CD14-positive monocyte (primary cell): ENCODE measurements at places on chromosomes 3 and 15.

GRCh38 chr3:165389064-165389463, 192.9 kb upstream of the SLITRK3 start:
- DNase-seq = no peak

DNA sequence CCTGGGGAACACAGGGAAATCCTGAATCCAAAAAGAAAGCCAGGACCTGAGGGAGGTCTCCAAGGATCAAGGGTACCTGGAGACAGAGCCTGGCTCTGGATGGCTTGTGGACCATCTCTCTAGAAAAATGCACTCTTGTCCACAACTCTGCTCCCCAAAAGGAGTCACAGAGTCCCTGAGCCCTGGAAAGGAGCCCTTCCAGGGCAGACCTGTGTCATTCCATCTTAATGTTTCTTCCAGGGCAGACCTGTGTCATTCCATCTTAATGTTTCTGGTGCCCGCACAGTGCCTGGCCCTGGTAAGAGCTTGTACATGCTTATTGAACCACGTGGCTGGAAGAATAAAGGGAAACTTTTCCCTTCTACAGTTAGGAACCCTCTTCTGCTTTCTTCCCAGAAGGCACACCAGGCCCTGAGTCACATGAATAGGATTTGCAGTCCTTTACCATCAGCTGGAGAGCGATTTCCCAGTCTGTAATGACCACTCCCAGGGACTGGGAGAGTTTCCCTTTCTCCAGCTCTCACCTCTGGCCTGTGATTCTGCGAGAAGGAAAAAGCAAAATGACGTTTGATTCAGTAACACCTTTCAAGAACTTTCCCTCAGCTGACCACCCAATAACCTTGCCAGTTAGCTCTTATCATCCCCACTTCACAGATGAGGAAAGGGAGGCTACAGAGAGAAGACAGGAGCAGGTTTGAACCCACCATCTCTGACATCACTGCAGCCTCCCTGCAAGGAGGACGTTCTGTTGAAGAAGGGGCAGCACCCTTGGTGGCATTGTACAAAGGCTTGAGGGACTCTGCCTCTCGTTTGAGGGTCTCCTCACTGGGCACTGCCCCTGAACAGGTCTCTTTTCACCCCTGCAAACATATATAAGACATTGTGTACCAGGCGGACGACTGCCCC, 35.8 kb upstream of the SLCO2A1 start:
- no peak for DNase-seq

- peak; percentile 98 for DNase-seq
Observed at GRCh38 chr15:101207867-101208288, 44.0 kb downstream of the CHSY1 start.

DNA sequence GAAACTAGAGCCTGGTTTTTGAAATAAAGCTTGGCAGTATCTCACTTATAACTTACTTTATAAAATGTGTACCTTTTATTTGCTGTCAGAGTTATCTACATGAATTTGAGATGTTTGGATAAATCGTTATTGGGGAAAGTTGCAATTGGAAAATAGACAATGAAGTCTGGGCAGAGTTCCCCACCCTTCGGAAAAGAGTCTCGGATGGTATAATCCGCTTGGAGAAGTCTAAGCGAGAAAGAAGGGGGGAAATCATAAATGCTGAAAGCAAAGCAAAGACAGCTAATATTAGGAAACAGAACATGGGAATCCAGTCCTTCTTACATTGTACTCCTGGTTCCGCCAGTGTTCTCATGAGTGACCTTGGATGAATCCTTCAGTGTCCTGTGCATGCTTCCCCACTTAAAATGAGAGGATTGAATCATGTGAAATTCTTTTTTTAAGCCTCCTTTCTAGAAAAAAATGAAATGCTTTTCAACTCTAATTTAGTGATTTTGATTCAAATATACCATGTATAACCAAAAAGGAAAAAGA, 162.4 kb downstream of the ATG7 start:
- no peak for DNase-seq

DNA sequence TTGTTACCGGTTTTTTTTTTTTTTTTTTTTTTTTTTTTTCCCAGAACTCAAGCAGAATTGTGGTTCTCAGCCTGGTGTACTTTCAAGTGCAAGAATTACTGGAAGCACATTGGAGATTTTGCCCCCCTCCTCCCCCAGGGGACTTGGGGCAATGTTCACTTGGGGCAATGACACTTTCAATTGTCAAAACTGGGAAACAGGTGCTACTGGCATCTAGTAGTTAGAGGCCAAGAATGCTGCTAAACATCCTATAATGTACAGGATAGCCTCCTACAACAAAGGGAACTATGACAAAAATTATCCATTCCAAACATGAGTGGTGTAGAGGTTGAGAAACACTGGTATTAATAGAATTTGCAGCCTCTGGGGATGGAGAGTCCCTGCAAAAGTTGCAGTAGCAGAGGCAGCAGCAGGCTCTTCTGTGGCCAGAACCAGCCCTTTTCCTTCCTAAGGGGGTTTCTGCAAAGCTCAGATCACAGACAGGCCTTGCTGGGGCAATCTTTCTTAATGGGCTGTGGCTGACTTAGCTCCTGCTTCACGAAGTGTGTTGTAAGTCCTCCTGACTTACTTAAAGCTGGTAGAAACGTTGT, 144.3 kb upstream of the MRPS22 start:
- DNase-seq = no peak

DNA sequence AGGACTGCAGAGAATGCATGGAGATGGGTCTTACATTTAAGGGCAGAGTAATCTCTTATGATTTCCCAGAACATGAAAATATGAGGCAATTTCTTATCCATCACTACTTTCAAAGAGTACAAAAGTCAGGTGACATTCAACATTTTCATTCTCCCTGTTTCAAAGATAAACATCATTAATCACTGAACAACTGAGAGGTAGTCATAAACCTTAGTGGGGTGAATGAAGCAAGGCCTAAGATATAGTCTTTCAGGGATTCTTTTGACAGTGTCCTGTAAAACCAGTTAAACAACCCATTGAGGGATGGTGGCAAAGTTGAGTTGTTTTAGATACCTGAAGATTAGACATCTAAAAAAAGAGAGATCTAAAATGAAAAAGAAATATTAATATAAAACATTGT, 271.6 kb upstream of the CBLB start:
- DNase-seq = no peak

DNA sequence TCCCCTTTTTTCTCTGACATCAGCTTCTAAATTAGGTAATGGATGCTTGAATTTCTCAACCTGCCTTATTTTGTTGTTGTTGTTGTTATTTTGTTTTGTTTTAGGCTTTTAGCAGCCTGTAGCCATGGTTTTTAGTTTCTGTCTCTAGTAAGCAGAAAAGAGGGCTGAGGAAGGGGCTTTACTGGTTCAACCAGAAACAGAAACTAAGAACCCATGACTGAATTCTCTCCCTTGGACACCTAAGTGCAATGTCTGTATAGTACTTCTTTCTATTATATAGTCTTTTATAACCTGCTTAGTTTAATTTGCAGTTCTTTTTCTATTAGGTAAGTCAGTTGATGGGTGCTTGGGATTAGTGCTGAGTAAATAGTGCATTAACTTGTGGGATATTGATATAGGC, 129.0 kb downstream of the BBX start:
- DNase-seq = no peak

DNA sequence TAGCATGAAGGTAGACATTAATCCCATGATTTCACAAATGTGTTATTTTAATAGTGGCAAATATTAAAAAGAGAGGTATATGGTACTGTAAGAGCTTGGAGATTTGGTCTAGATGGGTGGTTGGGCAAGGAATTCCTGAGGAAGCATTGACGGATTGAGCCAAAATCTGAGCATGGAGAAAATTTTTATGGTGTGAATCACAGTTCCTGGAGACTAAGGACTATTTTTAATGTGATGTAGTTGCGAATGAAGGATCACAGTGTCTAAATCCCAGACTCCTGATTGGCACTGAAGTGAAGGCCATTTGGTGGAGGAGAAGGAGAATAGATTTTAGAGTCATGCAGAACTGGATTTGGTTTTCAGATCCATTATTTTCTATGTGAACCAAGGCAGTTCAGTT, 188.7 kb upstream of the FEZF2 start:
- no peak for DNase-seq

- DNase-seq = no peak
Observed at GRCh38 chr3:13869761-13870343, 10.0 kb downstream of the WNT7A start.

DNA sequence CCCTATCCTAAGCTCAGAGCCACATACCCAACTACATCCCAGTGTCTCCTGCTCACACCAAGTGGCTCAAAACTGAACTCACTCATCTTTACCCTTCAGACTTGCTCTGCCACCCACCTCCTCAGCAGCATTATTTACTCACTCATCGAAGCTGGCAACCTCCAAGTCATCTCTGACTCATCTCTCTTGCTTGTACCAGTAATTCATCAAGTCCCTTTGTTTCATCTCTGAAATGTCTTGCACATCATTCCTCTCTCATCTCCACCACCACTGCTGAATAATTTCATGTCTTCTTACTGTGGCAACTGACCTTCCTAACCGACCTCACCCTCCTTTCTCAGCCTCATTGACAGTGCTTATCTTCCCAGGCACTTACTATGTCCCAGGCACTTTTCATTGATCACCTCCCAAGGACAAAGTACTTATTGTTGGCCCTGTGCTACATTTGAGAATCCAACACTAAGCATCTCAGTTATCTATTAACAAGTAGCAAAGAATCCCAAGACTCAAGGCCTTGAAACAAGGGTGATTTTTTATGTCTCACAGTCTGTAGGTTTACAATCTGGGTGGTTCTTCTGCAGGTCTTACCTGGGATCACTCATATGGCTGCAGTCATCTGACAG, 82.0 kb downstream of the MRPL46 start:
- no peak for DNase-seq

DNA sequence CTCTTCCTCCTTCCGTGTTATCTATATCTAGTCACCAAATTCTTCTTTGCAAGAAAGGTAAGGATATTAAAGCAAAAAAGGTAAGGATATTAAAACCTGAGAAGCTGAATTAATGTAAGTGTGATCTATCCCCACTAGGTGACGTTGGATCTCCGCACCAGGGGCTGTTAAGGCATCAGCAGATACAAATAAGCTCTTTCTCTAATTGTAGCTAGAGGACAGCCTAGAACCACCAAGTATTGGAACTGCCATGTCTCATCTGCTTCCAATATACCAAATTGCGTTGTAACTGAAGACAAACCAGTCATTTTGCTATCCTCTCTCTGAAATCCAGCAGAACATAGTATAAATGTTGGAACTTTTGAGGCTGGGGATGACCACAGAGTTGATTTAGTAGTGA, 471.2 kb upstream of the TGFBR2 start:
- DNase-seq = no peak

- DNase-seq = no peak
Observed at GRCh38 chr3:183239046-183239445, 14.0 kb upstream of the B3GNT5 start.

GRCh38 chr3:68699541-68699940, 232.8 kb downstream of the TAFA4 start:
- DNase-seq = no peak

DNA sequence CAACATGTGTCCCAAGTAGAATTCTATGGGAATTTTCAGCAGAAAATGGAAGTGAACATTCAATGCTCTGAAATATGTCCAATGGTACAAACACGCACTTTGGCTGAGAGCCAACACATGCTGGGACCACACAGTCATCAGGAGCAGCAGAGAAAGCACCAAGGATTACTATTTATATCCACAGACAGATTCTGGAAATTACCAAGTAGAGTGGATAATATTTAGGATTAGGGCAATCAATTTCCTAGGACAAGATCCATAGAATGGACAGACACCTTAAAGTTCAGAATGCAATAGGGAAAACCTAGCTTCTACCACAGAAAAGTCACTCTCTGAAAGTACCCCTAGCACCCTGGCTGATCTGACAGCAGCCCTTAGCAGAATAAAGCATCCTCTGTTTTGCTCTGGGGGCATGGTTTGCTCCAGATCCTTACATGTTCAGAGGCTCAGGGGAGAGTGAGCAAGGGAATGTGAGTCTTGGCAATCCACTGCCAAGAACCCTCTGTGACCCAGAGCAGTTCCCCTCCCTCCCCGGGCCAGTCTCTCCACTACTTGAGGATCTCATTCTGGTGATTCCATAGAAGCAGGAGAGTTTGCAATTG, 206.0 kb upstream of the WNT5A start:
- DNase-seq = no peak

DNA sequence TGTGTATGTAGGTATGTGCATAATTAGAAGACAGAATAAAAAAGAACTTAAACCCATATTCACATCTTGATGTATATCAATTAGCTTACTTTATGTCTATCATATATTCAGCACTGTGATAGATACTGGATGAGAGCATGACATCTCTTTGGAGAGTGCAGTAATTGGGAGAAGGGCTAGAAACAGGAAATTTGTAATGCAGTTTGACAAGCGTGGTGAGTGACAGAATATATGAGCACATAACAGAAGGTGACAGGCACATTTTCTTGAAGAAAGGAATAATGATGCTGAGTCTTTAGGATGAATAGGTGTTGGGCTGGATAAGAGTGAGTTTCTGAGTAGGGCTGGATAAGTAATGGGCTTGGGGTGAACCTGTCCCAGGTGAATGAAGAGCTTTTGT, 680.3 kb upstream of the ZNF385D start:
- no peak for DNase-seq

GRCh38 chr3:62529230-62529629, 155.9 kb upstream of the FEZF2 start:
- DNase-seq = no peak

DNA sequence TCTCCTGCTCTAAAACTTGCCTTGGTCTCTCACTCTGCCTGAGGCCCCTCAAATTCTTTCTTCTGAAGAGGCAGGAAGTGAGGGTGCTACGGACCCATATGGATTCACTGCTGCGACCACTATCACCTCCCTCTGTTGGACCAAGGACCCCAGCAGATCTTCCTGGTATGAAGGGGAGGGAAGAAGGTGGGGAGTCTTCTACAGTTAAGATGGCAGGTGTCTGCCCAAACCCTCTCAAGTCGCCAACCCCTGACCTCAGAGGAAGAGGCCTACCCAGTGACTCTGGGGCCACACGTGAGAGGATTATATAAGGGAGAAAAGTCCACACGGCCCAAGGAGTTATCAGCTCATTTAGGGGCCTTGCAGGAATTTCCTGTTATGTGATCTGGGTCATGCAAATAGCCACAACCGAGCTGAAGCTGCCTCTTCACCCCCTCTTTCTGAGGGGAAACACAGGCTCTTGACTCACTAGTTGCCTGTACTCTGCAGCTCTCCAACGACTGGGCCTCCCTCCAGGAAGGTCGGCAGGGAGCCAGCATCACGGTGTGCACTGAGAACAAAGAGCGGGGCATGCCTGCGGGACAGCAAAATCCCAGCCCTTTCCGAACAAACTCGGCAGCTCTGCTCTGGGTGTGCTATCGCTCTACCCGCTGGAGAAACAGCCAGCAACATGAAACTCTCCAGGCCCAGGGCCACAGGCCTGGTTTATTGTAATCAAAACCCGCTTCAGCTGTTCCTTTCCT, 116.0 kb downstream of the XXYLT1 start:
- DNase-seq = peak; percentile 58

DNA sequence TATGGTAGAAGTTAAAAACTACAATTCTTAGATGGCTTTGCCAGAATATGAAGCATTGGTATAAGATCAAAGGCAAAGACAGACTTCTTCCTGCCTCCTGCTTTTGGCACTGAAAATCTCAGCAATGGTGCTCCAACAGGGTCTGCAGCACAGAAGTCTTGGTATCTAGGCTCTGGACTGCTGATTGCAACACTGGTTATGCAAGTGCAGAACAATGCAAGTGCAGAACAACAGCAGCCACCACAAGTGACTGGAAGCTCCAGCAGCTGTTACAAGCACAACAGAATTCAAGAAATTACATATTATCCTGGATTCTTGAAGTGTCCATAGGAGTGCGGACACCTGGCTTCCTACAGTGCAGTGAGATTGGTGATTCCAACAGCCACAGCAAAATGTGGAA, 33.7 kb downstream of the ZBTB20 start:
- peak; percentile 15 for DNase-seq

- peak; percentile 86 for DNase-seq
Observed at GRCh38 chr15:76994001-76994400, 925 bp upstream of the PSTPIP1 start.
